SW480 (cell line): ENCODE measurements at places on chromosomes 1 and 21.

DNA sequence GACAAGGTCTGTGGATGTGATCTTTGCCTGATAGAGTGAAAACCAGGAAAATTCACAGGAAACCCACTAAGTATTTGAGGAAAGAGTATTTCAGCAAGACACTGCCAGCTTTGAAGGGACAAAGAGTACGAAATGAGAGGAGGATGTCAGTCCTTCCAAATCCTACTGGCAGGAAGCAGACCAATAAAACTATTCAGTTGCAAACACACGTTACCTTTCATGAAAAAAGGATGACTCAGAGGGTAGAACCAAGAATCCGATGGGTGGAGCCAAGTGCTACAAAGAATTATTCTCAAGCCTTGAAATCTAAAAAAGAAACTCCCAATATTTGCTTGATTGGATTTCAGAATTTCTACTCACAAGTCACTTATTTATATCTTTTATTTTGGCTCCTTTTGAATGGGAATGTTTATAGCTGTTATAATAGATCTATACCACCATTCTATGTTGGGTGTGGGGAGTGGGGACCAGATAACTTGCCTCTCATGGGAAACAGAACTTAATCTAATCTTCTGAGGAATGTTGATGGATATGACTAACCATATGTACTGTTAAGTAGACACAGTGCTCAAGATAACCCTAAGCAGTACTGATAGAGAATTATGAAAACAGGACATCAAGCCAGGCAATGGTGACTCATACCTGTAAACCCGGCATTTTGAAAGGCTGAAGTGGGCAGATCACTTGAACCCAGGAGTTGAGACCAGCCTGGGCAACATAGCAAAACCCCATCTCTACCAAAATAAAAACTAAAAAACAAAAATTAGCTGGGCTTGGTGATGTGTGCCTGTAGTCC lies 19.3 kb upstream of the HEATR1 start:
- DNase-seq = peak; percentile 61

DNA sequence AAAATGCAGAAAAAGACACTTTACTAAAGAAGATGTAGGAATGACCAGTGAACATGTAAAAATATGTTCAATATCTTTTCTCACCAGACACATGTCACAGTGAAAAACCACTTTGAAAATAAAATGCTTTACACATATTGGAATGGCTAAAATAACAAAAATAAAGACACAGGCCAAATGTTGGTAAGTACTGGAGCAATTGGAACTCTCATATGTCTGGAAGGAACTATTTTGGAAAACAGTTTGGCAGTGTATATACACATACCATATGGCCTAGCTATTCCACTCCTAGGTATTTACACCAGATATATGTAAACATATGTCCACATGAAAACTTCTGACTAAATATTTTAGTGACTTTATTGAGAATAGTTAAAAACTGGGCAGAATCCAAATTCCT lies 927.2 kb downstream of the BRINP3 start:
- DNase-seq = no peak

GRCh38 chr1:55696181-55696754 lies 481.1 kb upstream of the USP24 start:
- DNase-seq = no peak

GRCh38 chr1:10306435-10306834 lies 92.4 kb upstream of the PGD start:
- DNase-seq = no peak

GRCh38 chr21:45379901-45380330 lies 25.0 kb upstream of the COL18A1 start:
- DNase-seq = no peak

DNA sequence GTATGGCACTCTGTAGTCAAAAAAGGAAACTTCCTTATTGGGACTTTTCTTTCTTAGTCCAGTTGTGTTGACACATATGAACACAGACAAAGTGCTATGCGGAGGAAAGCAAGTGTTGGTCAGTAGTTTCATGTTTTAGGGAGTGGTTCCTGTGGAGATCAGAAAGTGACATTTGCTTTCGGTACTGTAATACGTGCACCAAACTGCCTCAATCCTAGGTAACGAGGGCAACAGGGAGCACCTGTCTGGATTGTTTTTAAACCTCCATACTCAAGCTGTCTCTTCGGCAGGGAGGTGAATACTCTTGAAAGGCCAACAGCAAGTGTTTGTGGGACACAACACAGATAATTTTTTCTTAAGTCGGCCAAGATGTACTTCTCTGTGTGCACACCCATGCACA lies 9.1 kb downstream of the RHOU start:
- no peak for DNase-seq

- no peak for DNase-seq
These were observed 10.6 kb upstream of the COL6A1 start for GRCh38 chr21:45970674-45971615.

DNA sequence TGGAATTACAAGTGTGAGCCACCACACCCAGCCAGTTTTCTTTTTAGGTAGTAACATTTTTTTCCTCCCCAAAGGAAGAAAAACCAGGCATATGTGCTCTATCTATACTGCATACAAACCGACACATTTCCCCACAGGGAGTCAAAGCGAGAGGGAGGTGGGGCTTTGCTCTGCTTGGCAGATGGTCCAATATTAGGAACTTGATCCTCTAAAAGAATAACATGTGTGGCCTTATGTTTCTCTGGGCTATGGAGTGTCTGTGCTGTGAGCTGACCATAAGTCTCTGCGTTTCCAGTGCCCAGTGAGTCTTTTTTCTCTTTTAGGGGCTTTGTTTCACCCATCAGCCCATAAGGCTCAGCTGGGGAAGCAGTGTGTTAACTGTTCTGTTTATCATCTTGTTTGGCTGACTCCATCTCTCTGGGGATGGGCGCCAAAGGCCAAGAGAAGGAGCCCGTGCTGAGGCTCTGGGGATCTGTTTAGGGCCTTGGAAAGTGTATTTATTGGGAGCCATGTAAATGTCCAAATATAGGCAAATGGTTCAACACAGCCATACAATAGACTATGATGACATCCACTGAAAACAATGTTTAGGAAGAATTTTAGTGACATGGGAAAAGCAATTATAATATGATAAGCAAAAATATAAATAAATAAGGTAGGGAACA lies 20.2 kb downstream of the LMOD1 start:
- no peak for DNase-seq

- DNase-seq = peak; percentile 55
These were observed 458 bp downstream of the CRABP2 start for GRCh38 chr1:156704930-156705320.

DNA sequence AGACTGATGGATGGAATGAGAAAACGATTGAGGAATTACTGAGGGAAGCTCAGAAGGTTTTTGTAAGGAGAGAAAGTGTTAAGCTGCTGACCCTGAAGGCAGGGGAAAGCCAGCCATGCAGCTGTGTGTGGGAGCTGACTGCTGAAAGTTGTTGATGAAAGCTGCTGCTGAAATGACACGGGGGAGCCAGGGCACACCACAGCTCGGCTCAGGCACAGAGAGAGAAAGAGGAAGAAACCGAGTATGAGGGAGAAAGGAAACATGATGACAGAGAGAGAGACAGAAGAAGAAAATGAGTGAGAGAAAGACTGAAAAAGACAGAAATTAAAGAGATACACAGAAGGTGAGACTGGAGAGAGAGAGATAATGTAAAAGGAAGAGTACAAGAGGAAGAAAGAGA lies 115.5 kb downstream of the LRRC53 start:
- DNase-seq = no peak

DNA sequence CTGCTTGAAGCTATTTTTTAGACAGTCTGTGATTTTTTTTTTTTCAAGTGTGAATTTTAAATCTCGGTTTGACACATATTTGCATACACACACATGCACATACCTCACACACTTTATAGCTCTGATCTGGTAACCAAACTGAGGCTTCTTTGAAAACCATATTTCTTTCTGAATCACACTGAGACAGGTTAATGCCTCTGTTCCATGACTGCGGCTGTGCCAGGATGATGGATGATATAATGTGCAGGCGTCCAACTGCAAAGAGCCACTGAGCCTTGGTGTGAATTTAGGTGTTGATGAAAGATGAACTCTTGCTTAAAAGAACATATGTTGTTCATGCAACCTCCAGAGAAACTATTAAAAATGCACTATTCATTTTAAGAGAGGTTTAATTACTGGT lies 504.0 kb upstream of the OLFM3 start:
- no peak for DNase-seq

GRCh38 chr1:72650843-72651435 lies 368.6 kb upstream of the NEGR1 start:
- no peak for DNase-seq

- no peak for DNase-seq
These were observed 11.5 kb upstream of the EIF4G3 start for GRCh38 chr1:21188235-21188634.
